Immature natural killer cell (primary cell): ENCODE measurements at places on chromosomes 12 and 14. TPM values are rescaled to one million over a fixed set of nuclear protein-coding genes. Genes with fewer than 3 reads are reported as not detected.

DTX1 gene
- polyA plus RNA-seq: 2.1 TPM

LRTM2 gene
- not detected for polyA plus RNA-seq

TMEM229B gene
- polyA plus RNA-seq: 35.8 TPM

GCH1 gene
- 41.7 TPM for polyA plus RNA-seq

LRRC9 gene
- polyA plus RNA-seq: not detected

COX8C gene
- polyA plus RNA-seq: not detected

VAMP1 gene
- polyA plus RNA-seq: 7.8 TPM

DNA sequence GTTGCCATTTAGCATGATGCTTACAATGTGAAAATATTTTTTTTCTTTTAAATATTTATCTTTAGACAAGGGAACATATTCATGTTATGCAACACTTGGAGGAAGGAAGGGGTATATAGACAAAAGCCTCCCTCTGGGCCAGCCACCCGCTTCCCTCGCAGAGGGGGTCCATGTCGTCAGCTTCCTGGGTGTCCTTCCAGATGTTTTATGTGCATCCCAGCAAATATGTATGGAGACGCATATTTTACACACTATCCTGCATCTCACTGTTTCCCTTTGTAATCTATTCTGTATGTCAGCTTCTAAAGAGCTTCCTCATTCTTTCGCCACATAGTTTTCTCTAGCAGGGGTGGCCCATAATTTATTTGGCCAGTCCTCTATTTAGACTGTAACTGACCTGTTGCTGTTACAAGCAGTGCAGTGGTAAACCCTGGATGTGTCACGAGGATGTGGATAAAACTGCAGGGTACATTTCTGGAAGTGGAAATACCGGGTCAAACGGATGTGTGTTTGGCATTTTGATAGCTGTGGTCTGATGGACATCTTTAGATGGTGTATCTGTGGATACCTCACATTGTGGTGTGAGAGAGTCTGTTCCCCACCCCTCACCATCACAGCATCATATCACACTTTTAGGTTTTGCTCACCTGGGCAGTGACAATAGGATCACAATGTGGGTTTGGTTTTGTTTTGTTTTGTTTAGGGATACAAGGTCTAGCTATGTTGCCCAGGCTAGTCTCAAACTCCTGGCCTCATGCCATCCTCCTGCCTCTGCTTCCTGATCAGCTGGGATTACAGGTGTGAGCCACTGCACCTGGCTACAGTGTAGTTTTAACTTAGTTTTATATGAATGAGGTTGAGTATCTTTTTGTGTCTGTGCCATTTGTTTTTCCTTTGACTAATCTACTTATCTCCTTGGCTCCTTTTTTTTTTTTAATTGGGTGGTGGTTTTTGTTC, 31.6 kb downstream of the FAM222A start:
- DNase-seq: no peak

DNA sequence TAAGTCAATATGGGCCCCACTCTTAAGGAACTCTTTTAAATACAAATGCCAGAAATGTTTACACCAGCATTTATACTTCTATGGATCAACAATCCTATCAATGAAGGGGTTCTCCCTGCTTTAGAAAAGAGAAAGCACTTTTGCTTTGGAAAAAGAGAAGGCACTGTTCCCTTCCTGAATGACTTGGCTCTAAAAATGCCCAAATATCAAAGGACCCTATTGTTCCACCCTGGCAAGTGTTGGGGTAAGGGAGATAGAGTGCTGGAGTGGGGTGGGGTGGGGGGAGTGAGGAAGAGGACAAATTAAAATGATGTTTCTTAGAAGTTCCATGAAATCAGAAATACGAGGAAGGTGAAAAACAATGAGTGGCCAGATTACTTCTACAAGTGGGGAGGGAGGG, 131.6 kb upstream of the GRIN2B start:
- DNase-seq: no peak

DNA sequence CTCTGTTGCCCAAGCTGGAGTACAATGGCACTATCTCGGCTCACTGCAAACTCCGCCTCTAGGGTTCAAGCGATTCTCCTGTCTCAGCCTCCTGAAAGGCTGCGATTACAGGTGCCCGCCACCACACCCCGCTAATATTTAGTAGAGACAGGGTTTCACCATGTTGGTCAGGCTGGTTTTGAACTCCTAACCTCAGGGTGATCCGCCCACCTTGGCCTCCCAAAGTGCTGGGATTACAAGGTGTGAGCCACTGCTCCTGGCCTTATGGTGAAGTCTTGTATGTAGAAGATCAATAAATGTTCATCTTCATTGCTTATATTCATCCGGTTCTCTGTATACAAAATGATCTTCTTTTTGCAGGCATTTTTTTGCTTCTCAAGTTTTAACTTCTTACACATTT, 47.8 kb downstream of the MDM2 start:
- no peak for DNase-seq

GRCh38 chr14:54329082-54329695, 67.6 kb upstream of the CDKN3 start:
- no peak for DNase-seq

GRCh38 chr14:66140213-66140918, 345.8 kb upstream of the CCDC196 start:
- no peak for DNase-seq

DNA sequence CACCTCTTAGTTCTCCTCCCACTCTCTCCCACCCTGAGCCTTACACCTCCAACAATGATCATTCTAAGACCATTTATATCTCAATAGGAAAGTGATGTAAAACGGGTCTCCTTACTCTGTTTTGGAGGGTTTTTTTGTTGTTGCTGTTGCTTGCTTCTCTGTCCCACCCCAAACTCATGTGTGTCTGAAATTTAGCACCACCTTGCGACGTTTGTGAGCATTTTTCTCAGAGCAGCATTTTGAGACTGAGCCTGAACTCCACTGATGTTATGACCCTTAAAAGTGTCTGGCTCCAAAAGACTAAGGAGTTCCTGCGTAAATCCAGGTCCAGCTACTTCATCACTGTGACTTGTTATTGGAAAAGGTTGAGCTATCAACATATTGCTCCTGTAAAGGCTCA, 155.0 kb downstream of the DAD1 start:
- no peak for DNase-seq
